ENCODE measurements at places on chromosomes 2 and 18. TPM values are rescaled to one million over a fixed set of nuclear protein-coding genes. Genes with fewer than 3 reads are reported as not detected.

- DNase-seq: no peak
These were observed 314.7 kb downstream of the DSC3 start for GRCh38 chr18:30727849-30728248.

GRCh38 chr2:113872201-113872600 lies 17.7 kb upstream of the ACTR3 start:
- no peak for DNase-seq

DNA sequence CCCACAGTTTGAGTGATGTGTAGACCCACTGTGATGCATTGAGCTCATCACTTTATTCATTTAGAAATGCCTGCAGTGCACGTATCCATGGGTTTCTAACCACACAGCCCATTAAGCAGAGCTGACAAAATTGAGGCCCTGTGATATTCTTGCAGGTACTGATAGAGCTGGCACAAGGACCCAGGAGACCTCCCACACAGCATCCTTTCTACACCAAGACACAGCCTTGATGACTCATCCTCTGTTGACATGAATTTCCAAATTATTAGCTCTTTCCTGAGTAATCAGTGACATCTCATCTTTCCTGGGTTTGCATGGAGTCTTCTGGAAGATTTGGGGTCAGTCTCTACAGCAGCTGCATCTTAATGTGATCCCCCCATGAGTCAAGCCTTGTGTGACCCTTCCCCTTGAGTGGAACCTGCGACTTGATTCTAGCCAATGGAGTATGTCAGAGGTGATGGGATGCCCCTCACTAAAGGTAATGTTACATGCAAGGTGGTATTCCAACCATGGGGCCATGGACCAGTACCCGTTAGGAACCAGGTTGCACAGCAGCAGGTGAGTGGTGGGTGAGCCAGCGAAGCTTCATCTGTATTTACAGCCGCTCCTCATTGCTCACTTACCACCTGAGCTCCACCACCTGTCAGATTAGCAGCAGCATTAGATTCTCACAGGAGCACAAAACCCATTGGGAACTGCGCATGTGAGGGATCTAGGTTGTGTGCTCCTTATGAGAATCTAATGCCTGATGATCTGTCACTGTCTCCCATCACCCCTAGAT lies 181.1 kb upstream of the ARL4C start:
- no peak for DNase-seq

DNA sequence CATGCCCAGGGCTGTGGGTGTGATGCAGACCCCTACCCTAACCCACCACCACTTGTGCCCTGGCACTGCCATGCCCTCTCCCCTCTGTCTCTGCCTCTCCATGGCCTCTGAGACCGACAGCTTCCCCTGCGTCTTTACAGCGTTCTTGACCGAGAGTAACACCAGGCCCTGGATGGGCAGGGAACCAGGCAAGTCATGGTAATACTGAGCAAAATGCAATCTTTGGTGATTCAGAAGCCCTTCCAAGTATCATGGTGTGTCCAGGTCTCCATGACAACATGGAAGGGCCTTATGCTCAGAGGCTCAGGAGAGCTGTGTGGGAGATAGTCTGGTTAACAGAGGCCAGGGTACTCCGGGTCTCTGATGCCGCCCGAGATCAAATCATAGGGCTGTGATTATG lies 176.1 kb downstream of the KLHL29 start:
- DNase-seq: no peak

DNA sequence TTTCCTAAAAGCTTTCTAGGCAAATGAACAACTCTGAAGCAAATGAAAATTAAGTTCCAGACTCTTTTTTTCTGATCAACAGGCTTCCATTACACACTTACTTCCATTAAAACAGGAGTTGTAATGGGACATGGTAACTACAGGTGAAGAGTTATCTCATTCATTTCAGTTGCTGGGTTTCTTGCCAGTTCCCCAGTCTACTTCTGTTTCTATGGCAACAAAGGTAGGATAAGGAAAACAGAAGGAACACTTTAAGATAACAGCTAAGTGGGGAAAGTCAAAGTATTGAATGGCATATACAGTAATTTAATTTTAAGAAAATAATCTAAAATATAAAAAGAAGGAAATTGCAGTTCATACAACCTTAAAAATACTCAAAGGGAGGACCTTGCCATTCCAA lies 25.1 kb downstream of the BAZ2B start:
- no peak for DNase-seq

DNA sequence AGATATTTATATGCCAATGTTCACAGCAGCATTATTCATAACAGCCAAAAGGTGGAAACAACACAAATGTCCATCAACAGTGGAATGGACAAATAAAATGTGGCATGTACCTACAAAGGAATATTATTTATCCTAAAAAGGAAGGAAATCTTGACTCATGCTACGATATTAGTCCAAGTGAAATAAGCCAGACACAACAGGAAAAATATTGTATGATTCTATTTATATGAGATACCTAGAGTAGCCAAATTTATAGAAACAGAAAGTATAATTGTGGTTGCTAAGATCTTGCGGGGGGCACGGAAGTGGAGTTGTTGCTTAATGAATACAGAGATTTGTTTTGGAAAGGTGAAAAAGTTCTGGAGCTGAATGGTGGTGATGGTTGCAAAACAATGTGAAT lies 33.0 kb upstream of the CCDC150 start:
- DNase-seq: no peak

Gene ST8SIA5
- polyA plus RNA-seq: 0.05 TPM

Gene REG1A
- not detected for polyA plus RNA-seq
